Fibroblast of lung (primary cell): ENCODE measurements at places on chromosomes 2 and 18.

DNA sequence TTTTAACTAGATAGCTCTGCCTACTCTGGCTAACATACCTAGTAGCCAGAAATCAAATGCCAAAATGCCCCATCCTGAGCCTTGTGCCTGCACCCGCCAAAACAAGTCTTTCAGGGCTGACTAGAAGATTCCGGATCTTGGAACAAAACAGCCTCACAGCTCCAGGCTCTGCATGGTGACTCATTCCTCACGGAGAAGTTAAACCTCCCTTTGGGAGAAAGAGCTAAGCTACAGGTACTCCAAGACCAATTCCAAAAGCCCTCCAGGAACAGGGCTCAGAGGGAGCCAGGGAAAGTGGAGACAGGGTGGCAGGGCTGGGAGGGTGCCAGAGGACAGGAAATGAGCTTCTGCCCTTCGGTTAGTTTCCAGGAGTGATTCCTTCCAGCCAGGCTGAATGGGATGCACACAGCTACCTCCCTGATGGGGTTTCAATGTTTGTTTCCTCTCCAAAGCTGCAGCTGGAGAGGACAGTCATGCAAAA, 295.6 kb downstream of the TNS1 start:
- DNase-seq: peak; percentile 65

DNA sequence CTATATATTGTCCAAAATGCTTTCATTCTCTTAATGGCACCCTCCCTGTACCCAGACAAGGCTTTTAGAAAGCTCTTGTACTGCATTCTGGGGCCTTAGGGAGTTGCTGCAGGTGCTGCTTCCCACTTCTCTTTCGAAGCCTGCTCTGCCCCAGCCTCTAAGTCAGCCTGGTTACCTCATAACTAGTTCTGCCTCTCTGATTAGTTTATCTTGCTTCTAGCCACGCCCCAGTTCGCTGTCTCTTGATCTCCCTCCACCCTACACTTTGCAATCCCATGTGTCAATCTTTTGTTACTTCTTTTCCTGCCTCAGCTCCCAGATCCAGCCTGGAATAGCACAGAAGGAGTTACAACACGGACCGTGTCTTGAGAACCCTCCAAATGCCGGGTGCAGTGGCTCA, 13.8 kb upstream of the NCOA1 start:
- DNase-seq: no peak

DNA sequence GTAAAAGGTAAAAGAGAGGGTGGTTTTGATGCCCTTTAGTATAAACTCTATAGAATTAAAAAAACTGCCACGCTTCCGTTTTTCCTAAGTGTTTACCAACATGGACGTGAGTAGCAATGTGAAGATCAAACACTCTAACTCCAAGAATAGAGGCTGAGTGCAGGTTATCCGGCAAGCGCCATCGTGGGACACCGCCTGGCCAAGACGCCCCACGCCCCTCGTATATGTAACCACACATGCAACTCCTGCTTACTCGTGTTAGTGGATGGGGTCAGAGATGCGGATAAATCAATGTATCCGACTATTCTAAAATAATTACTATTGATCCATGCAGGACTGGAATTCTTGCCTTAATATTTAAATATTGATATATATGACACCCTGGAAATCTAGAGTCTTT, 741.3 kb downstream of the GALR1 start:
- no peak for DNase-seq

GRCh38 chr2:176056406-176056805, 27.4 kb downstream of the EVX2 start:
- DNase-seq: no peak

DNA sequence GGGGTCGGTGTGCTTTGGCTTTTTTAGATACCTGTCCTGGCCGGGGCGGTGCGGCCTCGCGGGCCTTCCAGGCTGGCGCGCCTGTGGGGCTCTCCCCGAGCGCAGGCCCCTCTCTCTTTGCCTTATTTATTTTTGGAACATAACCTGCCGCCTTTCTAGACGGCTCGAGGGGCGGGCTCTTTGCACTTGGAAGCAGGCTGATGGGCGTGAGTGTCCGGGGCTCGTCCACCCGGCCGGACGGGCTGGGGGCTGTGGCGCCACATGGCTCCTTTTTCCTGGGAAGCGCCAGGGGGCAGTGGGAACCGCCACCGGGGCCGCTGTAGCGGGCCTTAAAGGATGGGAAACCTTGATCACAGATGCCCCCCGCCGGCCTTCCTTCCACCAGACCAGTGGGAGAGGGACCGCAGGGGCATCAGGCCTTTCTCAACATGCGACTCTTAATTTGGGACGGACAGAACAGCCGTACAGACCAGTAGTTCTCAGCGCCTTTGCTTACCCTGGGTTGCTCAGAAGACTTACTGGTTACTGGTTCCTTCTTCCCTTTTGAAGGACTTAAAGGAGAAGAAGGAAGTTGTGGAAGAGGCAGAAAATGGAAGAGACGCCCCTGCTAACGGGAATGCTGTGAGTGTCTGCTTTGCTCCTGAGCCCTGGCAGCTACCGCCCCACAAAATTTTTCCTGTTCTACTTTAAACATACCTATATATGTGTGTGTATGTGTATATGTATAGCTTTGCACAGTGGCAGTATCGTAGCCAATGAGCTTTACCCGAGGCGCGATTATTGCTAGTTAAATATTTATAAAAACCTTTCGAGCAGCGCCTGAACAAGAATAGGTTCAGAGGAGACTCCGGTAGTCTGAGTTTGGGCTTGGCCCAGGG, 2.7 kb downstream of the PTMA start:
- DNase-seq: peak; percentile 23

DNA sequence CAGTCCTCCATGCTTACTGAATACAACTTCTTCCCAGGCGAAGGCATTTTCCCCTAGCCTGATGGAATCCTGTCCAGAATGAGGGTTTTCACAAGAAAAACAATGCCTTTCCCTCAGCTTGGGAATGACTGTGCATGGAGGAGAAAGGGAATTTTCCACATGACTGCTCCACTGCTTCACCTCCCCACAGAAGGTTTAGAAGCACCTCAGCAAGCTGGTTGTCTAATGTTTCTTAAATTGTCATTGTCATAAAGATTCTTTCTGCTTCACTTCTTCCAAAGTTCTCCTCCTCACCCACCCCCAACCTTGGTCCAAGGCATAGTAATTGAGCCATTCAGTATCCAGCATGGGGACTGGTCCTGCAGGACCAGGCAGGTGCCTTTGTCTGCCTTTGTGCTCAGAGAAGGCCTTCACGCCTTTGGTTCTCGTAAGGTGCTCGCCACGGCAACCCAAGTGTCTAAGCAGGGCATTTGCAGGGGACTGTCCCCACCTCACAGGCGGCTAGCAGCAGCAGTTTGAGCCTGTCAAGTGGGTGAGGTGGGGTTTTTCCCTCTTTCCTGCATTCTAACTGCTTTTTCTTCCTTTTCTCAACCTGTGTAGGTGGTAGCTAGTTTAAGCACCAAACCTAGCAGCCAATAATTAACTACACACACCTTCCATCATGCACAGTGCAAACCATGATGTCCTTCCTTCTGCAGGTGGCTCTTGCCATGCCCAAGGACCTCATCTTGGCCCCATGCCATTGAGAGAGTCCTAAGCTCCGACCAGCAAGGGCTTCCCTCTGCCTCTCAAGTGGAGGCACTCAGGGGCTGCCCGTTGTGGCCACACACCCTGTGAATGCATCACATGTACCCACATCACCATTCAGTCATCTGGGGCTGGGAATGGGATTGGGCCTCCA, 65.7 kb upstream of the BCL2L11 start:
- peak; percentile 15 for DNase-seq

DNA sequence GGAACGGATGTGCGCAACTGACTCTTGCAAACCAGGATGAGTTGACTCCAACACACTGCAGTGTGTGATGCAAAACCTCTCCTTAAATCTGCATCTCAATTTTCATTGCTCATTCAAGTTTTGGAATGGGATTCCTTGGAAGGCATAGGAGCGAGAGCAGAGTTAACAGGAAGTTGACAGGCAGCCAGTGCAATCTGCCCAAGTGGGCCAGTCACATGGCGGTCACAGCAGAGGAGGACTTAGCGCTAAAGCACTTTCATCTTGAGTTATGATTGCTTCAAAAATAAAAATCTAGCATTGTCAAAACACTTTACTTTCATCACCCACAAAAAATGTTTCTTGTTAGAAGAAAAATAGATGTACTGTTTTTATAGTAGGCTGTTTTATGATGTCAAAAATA, 439.0 kb downstream of the FBXO15 start:
- DNase-seq: no peak

DNA sequence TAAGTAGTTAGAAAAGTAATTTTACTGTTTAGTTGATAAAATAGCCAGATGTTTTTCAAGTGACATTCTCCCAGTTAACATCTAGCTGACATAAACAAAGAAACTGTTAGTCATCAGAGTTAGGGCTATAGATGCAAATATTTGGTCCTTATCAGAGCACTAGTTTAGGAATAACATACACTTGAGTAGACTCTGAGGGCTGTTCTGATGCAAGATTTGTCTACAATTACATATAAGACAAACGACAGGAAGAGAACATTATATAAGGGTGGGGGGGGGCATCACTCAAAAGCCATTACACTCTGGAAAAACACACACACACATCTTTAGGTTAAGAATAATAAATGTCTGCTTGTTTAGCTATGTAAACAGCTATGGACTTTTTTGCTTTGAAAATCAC, 554.4 kb upstream of the LRRTM1 start:
- no peak for DNase-seq

DNA sequence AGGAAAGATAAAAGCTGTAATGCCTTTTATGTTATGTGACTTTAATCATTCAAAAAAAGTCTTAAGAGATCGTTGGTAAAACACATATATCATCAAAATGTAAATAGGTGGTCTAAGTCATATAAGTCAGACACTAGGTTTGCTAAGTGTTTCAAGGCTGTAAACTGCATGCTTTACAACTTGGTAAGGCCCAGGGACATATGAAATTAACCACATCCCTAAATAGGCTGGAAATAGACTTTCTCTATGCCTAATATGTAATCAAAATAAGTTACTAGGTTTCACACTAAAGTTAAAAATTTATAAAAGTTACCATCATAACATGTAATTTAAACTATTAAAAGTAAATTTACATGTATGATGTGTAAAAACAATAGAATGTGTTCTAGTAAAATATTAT, 946.3 kb upstream of the LRATD1 start:
- DNase-seq: no peak

- DNase-seq: no peak
These were observed 21.1 kb downstream of the ZNF142 start for GRCh38 chr2:218638372-218638771.

DNA sequence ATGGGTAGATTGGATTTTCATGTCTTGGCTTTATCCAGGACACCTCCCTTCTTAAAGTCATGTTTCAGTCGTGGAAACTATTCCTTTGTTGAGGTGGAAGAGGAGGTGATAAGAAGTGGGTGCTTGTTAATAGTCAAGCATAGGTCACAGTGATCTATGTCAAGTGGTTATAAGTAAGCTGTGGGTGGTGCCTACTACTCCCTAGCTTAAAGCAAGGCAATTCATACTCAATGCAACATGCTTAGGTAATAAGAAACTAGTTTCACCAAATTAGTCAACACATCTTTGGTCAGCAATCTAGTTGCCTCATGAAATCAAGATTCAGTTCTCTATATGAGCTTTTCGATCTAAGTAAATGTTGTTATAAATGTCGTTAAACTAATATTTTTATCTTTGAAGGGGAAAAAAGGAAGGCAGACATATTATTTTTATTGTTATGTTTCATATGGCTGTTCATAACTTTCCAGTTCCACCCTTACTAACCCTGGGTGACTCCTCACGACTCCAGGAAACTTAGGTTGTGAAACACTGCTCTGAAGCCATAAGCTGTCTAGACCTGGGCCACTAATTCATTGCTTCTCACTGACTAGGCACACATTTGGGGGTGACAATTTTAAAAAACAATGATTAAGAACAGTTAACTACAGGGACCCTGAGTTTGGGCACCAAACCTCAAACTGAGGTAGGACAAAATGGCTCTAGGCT, 5.8 kb upstream of the ABCB11 start:
- no peak for DNase-seq

DNA sequence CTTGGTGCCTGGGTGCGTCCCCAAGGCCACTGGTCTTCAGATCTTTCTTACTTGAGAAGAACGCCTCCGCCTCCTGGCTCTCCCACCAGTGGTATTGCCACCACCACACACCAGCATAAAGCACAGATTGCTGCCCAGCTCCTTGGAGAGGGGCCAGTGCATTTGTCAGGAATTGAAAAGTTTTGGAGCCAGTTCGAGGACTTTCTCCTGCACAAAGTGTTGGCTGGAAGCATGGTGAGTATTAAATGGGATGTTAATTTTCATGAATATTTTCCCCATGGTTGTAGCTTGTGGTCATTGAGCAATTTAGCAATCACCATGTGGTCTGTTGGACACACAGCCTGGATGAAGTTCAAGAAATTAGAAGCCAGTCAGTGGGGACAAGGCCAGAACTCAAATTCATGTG, 684.6 kb upstream of the FANCL start:
- peak; percentile 25 for DNase-seq
